CD4-positive, alpha-beta T cell treated with Interleukin-4 for 1 hour (primary cell): ENCODE measurements at places on chromosomes 11 and 22.

DNA sequence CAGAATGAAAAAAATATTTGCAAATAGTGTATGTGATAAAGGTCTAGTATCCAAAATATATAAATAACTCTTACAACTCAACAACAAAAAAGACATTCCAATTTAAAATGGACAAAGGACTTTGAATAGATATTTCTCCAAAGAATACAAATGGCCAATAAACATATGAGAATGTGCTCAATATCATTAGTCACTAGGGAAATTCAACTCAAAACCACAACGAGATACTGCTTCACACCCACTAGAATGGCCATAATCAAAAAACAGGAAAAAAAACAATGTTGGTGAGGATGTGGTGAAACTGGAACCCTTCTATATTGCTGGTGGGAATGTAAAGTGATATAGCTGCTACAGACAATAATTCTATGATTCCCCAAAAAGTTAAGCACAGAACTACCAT, 38.6 kb upstream of the RPS13 start:
- no peak for DNase-seq

- DNase-seq, result peak; percentile 53
Measured at GRCh38 chr11:74232311-74232950, 61.3 kb downstream of the PPME1 start.

DNA sequence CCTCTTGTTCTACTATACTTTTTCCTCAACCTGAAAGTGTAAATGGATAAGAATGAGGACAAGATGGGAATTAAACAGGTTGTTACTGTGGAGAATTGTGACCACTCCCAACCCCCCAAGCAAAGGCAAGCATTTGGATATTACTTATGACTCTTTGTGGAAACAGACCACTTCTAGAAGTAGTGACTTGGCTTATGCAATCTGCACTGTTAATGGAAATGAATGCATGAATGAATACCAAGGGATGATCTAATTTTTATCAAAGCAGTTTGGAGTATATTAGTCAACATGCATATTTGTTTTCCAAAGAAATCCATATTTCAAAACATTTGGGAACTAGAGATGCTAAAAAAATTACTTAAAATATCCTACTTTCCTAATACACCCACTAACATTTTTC, 35.3 kb downstream of the AMOTL1 start:
- no peak for DNase-seq

DNA sequence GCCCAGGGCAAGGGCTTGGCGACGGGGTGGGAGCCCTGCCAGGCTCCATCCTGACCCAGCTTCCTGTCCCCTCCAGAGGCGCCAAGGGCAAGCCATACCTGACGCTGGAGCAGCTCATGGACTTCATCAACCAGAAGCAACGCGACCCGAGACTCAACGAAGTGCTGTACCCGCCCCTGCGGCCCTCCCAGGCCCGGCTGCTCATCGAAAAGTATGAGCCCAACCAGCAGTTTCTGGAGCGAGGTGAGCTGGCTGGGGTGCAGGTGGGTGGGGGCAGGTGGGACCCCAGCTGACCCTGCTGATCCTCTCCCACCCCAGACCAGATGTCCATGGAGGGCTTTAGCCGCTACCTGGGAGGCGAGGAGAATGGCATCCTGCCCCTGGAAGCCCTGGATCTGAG, 5.0 kb downstream of the PLCB3 start:
- DNase-seq, result no peak

- no peak for DNase-seq
Measured at GRCh38 chr22:40648386-40648785, 11.9 kb upstream of the MRTFA start.

DNA sequence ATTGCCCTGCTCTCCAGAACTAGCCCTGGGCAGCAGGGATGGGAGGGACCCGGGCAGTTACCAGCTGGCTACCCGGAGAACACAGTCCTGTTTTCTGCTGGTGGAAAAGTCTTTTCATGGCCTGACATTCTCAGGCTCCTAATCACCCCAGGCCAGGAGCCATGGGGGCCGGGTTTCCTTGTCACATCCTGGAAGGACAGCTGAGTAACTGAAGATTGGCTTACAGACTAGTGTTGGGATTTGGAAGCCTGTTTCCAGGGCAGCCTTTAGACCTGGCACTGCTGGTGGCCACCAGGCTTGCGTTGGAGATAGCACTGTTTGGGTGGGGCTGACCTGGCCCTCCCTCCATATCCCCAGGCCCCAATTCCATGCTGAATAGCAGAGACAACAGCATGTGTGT, 349.0 kb downstream of the CTTN start:
- no peak for DNase-seq

- DNase-seq, result no peak
Measured at GRCh38 chr11:9820260-9820659, 156.4 kb downstream of the SWAP70 start.

- no peak for DNase-seq
Measured at GRCh38 chr11:9982796-9983579, 311.0 kb downstream of the SBF2 start.

- DNase-seq, result no peak
Measured at GRCh38 chr22:36606114-36606513, 77.1 kb upstream of the EIF3D start.

DNA sequence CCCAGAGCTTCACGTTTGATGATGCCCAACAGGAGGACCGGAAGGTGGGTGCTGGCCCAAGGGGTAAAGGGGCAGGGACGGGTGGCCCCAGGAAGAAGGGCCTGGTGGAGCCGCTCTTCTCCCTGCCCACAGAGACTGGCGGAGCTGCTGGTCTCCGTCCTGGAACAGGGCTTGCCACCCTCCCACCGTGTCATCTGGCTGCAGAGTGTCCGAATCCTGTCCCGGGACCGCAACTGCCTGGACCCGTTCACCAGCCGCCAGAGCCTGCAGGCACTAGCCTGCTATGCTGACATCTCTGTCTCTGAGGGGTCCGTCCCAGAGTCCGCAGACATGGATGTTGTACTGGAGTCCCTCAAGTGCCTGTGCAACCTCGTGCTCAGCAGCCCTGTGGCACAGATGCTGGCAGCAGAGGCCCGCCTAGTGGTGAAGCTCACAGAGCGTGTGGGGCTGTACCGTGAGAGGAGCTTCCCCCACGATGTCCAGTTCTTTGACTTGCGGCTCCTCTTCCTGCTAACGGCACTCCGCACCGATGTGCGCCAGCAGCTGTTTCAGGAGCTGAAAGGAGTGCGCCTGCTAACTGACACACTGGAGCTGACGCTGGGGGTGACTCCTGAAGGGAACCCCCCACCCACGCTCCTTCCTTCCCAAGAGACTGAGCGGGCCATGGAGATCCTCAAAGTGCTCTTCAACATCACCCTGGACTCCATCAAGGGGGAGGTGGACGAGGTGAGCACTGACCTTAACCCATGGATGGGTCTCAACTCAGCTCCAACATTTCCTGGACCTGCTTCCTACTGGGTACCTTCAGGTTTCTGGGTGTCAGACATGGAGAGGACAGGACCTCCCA, 2.0 kb downstream of the RIC8A start:
- no peak for DNase-seq

DNA sequence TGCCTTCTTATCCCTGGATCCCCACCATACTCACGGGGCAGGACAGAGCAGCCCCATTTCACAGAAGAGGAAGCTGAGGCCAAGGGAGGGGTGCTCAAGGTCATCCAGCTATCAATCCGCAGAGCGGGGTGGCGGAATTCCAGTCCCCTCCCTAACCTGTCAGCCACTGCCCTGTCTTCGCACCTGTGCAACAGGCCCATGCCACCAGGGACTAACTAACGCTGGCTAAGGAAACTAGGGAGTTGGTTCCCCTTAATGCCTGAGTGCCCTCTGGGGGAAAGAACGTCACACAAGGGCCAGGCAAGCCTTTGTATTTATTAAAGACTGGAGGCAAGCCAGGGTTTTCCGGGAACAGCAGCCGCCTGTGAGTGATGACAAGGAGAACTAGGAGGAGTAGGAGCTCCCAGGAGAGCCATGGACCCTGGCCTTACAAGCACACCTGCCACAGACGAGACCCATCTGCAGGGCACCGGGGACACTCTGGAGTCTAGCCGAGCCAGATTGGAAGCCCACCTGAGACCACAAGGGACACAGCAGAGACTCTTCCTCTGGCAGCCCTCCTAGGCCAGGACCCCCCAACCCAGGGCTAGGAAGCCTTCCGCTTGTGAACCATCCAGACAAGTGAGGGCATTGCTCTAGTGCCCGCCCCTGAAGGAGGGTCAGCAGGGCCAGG, 64.4 kb downstream of the MYH9 start:
- DNase-seq, result no peak

- DNase-seq, result no peak
Measured at GRCh38 chr22:32700191-32700882, 101.2 kb upstream of the TIMP3 start.

DNA sequence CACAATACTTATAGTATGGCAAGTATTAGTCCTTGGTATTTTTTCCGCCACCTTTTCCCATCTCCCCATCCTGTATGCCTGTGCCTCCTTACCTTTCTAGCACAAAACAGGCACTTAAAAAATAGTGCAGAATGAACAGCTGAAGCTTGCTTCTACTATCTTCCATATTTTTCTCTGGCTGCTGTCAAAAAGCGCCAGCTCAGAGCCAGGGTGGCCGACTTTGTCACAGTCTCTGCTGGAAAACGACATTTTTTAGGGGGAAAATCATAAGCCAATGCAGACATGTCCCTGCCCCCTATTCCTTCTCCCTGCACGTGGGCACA, 26.5 kb upstream of the ROBO3 start:
- DNase-seq, result no peak

GRCh38 chr11:69003301-69003865, 9.7 kb downstream of the MRGPRF start:
- no peak for DNase-seq

GRCh38 chr22:37556710-37557109, 3.6 kb upstream of the CDC42EP1 start:
- DNase-seq, result no peak

- DNase-seq, result no peak
Measured at GRCh38 chr22:19559324-19559811, 35.2 kb upstream of the CLDN5 start.

DNA sequence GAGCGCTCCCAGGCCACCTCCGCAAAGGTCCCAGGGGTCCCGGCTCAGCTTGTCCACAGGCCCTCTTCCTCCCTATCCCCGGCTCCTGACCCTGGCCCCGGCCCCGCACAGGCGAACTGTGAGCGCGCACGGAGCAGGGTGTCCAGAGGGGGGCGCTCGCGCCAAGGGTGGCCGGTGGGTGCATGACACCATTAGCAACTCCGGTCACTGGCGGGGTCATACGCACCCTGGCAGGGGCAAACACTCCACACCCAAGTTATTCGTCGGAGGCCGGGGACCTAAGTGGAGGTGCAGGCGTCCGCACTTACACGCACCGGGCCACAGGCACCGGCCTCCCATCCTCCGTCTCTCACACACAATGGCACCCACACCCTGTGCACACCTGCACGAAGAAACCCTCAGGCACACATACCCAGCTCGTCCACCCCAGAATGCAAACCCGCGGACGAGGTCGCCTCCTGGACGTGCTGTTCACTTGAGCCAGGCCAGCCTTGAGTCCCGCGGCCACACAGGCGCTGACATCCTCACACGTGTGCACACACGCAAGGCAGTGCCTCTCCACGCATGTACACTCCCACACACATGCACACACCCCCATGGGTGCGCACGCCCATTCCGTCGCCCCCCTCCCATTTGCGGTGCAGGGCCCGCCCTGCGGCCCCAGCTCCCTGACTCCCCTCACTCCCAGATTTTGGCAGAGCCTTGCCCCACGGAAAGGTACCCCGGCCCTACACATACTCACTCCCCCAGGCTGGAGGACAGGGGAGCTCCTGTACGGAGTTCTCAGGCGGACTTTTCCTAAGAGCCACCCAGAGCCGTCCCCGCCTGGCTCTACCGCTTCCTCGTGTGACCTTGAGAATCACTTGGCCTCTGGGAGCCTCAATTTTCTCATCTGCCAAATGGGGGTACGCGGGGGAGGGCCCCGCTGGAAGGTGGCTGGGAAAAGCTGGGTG, at the start of gene RASGRP2:
Gene RASGRP2 (minus strand): TSS at position 552 of the 953 bp plus-strand sequence. CDS start 1,276 bp downstream, outside the sequence.
- peak; percentile 87 for DNase-seq

GRCh38 chr11:64861227-64861975, 16.9 kb upstream of the CDC42BPG start:
- DNase-seq, result no peak

GRCh38 chr11:17394743-17395390, 6.4 kb upstream of the KCNJ11 start:
- no peak for DNase-seq

GRCh38 chr22:49081261-49081666, 746.4 kb downstream of the BRD1 start:
- DNase-seq, result no peak

DNA sequence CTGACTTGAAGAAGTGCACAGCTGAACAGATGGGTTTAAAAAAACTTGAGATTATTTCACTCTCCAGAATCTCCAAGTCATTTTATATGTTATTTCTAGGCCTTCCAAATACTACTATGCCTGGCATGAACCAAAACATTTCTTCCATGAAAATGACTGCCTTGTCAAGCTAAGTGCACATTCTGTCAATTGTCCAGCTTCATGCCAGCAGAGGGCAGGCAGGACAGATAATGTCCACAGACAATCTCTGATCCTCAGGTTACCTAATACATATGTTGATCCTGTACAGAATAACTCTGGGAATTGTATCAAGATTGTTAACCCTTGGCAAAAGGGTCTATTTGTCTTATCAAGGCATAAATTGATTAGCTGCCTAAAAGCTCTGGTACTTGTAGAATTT, 229.5 kb downstream of the AASDHPPT start:
- DNase-seq, result no peak

- DNase-seq, result no peak
Measured at GRCh38 chr11:62647609-62648005, 1.2 kb upstream of the GANAB start.

GRCh38 chr11:122095681-122096262, 20.2 kb downstream of the BLID start:
- DNase-seq, result no peak

GRCh38 chr11:95277868-95278267, 46.9 kb upstream of the SESN3 start:
- no peak for DNase-seq

DNA sequence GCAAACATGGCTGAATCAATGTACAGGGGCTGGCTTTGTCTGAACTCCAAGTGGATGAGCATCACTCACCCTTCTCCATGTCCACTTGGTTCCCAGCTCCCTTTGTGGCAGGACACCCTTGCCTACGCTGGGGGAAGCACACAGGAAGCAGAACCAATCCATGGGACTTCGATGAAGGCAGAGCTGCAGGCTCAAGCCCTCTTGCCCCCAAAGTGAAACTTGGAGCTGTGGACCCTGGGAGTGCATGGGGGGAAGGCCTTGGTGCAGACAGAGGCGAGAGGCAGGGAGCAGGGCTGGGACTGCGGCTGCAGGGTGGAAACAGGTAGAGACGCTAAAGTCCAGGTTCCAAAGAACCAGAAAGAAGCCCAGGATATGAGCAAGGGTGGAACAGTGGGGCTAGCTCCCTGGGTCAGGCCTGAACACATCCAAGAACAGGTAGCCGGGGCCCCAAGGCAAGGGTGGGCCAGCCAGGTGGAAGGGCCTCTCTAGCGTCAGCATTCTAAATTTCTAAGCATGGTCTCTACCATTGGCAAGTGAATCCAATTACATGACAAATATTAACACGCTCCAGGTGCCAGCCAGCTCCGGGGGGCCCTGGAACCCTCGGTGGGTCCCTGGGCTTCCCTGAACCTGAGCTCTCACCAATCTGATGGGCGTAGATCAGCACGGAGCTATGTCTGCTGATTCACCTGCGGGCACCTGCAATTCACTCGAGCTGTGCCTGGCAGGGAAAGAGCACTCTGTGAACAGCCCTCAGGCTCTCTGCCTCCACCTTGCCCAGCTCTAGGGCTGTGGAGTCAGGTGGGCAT, 532.8 kb downstream of the BRD1 start:
- DNase-seq, result no peak

- DNase-seq, result no peak
Measured at GRCh38 chr22:11627436-11627797, 3900.6 kb upstream of the OR11H1 start.

- no peak for DNase-seq
Measured at GRCh38 chr11:116505298-116506262, 267.2 kb downstream of the BUD13 start.

- DNase-seq, result no peak
Measured at GRCh38 chr22:22045571-22046335, 63.2 kb upstream of the TOP3B start.
